Posterior vena cava (tissue), 2 donors: ENCODE measurements at places on chromosomes 12 and 14. TPM values are rescaled to one million over a fixed set of nuclear protein-coding genes. Genes with fewer than 3 reads are reported as not detected.

- DNase-seq, result no peak
Measured at GRCh38 chr12:98592825-98593322, 612 bp upstream of the SLC25A3 start.

INSM2 gene
- not detected for total RNA-seq

DNA sequence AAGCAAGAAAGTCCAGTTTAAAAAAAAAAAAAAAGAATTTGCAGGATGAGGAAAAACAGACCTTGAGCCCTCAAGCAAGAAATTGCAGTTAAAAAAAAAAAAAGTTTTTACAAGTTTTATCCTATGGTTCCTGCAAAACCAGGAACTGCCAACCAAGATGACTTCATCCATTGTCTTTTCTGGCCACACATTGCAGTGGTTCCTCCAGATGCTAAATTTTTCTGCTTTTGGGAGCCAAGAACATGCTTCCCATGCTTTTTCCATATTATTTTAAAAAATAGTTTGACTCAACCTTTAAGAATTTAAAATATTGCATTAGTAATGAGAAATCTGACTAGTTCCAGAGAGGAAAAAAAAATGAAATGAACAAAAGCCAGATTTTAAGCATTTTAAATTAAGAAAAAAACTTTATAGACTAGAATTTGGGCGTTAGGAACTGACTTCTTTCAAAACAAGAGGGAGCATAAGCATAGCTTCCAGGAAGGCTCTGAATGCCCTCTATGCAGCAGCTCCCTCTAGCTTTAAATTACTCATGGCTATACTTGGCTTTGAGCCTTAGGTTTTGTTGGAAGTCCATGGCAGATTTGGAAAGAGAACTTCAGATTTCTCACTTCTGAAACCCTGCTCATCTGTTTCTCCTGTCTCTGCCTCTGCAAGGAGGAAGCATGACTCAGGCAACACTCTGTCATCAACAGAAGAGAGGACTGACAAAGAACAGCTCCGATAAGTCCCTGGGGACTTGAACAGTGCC is 124.5 kb downstream of the GPR65 start:
- DNase-seq, result no peak

TAS2R9 gene
- total RNA-seq, result 0.51 TPM

SENP1 gene
- 21.8 TPM for total RNA-seq

DNA sequence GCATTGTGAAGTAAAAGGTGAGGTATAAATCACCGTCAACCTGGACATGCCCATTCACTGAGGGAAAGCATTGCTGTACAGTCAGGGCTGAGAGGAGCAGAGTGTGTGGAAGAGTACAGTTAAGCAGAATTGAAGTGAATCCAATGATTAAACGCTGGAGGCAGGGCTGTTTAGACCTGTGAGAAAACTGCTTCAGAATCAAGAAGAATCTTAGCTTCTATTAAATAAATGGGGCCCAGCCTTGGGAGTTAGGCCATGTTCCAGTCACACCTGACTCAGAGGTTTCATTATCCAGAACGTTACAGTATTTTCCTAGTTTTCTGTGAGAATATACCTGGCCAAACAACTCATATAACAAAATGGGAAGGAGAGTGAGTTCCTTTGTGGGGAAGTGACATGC is 86.9 kb downstream of the ATP23 start:
- no peak for DNase-seq

DNA sequence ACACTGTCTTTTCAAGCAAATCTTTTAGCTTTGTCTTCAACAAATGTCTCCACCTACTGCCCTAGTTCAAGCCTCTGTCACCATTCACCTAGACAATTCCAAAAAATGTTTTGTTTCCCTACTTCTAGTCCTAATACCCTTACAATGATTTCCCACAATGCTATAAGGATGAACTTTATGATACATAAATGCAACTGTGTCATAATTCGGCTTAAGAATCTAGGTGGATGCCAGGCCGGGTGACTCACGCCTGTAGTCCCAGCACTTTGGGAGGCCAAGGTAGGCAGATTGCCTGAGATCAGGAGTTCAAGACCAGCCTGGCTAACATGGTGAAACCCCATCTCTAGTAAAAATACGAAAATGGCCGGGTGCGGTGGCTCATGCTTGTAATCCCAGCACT is 20.7 kb upstream of the CREBL2 start:
- DNase-seq, result no peak
